ENCODE measurements at places on chromosomes 13 and 19. TPM values are rescaled to one million over a fixed set of nuclear protein-coding genes. Genes with fewer than 3 reads are reported as not detected.

- DNase-seq = no peak
These were observed 402.4 kb downstream of the DLEU7 start for GRCh38 chr13:50441130-50441529.

DNA sequence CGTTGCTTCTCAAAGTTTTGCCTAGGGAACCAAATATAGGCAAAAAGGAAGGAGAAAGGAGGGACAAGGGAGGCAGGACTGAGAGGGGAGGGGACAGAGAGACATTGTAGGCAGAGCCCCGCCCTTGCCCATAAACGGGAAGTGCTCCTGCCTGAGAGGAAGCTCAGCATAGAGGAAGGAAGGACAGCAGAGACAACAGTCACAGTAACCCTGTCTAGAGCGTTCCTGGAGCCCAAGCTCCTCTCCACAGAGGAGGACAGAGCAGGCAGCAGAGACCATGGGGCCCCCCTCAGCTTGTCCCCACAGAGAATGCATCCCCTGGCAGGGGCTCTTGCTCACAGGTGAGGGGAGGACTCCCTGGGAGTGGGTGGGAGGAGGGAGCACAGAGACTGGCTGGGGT, at the start of gene CEACAM21:
Gene CEACAM21, plus strand, starts transcription at position 169 of the 400 bp plus-strand sequence. Its CDS starts 109 bp downstream, at position 278.
- no peak for DNase-seq

DNA sequence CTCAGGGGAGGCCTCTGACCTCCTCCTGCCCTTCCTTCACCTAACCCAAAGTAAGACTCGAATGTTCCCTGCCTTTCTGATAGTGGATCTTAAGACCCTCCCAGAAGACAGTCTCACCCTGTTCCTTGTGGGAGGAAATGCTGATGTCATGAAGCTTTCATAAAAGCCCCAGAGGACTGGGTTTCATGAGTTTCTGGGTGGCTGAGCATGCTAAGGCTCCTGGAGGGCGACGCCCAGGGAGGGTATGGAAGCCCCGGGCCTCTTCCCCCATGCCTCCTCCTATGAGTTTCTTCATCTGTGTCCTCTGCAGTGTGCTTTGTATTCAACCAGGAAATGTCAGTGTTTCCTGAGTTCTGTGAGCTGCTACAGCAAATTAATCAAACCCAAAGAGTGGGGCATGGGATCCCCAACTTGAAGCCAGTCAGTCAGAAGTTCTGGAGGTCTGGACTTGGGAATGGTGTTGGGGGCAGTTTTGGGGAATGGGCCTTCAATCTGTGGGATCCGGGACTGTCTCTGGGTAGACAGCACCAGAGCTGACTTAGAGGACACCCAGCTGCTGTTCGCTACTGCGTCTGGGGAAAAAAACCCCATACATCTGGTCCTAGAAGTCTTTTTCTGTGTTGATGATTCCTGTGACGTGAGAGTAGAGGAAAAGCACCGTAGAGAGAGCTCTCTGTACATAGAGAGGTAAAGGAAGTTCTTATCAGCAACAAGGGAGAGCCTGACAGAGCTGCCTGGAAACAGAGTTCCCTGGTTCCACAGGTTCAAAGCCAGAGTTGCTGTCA, 2.0 kb upstream of the LILRB2 start:
- DNase-seq = no peak

GRCh38 chr19:30882411-30883005, 466.7 kb downstream of the TSHZ3 start:
- DNase-seq = no peak

- no peak for DNase-seq
These were observed 20.4 kb downstream of the PROZ start for GRCh38 chr13:113178896-113179167.

- DNase-seq = no peak
These were observed 125.8 kb upstream of the STARD13 start for GRCh38 chr13:33411312-33411711.

DNA sequence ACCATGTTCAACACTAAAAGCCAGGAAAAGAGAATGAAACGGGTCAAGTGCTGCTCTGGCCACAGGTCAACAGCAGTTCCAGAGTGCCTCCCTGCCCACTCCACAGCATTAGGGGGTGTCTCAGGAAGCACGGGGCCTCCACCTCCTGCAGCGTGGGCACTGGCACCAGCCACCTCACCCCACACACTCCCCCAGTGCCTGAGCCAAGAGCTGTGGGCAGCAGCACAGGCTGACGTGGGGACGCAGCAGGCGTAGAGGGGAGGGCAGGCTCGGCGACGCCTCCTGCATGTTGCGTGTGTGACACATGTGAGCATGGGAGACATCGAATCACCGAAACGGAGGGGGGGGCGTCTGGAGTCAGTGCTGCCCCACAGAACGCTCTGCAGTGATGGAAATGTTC, 21.4 kb upstream of the TMEM160 start:
- DNase-seq = no peak

- DNase-seq = no peak
These were observed 28.9 kb downstream of the AP2S1 start for GRCh38 chr19:46821512-46822409.

DNA sequence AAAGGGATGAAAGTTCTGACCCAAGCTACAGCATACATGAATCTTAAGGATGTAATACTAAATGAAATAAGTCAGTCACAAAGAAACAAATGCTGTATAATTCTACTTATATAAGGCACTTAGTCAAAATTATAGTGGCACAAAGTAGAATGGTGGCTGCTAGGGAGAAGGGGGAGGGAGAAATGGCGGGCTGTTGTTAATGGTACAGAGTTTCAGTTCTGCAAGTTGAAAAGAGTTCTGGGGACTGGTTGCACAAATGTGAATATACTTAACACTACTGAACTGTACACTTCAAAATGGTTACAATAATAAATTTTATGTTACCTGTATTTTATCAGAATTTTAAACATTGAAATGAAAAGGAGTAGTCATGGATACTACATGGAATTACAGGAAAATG, 48.9 kb upstream of the CLDN10 start:
- DNase-seq = no peak

DNA sequence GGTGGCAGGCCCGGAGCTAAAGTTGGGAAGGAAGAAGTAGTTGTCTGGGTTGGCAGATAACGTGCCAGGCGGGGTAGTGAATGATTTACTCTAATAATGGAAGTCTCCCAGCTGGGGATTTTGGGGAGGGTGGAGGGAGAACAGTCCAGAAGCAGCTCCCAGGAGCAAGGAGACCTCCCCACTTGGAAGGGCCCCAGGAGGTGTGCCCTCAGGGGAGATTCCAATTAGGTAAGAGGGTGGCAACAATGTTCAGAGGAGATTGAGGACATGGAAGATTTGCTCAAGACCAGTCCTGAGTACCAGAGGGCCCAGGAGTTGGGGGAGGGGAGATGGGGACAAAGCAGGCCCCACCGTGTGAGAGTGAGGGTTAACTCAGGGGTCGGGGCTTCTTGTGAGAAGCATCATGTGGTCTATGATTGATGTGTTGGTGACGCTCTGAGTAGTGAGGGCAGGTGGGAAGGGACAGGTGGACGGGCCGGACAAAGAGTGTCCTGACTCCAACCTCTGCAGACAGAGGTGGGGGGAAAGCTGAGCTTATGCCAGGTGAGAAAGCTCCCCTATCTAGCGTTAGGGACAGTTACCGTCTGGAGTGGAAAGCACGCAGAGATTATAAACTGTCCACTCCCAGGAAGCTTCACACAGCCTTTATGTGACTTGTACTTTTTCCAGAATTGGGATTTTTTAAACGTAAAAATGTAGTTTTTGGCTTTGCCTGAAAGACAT, 3.5 kb downstream of the SPINT2 start:
- peak; percentile 52 for DNase-seq

DNA sequence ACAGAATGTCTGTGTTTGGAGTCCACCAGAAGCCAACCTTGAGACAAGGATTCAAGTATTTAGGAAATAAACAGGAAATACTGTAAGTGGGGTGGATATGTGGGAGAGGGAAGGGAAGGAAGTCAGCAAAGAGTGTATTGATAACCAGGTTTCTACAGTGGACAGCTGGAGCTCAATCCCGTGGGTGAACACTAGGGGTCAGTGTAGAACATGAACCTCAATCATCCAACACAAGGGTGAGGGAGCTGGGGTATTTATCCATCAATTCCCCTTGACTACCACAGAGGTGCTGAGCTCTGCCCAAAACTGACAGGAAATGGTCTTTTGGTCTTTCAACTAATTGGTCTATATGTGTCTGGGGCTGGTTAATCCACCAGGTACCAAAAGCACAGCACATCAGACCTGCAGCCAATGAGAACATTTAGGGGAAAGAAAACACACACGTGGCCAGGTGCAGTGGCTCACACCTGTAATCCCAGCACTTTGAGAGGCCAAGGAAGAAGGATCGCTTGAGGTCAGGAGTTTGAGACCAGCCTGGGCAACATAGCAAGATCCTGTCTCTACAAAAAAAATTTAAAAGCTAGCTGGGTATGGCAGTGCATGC, 5.6 kb upstream of the SYDE1 start:
- DNase-seq = peak; percentile 26

DNA sequence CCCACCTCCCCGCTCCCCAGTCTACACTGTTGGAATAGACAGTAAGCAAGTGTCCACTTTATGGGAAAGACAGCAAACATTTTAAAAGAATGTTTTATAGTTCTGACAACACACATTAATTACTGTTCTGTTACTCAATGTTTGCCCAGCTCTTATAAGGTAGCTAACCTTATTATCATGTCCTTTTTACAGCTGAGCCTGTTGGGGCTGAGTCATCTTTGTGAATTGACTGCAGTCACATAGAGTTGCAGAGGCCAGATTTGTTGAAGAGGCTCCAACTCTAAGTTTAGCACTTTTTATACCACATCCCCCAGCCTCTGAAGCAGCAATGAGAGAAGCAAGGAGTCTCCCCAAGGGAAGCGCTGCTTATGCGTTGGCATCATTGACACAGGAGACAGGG, 76.2 kb downstream of the C13orf42 start:
- no peak for DNase-seq

DNA sequence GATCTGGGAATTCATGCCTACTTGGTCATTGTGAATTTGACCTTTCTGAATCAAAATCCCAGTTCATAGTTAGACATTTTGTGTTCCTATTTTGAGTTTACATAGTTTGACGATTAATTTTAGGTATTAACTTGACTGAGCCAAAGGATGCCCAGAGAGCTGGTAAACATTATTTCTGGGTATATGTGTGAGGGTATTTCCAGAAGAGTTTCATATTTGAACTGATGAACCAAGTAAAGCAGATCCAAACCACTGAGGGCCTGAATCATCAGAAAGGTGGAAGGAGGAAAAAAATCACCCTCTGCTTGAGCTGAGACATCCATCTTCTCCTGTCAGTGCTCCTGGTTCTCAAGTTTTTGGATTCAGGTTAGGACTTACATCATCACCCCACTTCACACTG, 116.6 kb downstream of the CYSLTR2 start:
- no peak for DNase-seq

DNA sequence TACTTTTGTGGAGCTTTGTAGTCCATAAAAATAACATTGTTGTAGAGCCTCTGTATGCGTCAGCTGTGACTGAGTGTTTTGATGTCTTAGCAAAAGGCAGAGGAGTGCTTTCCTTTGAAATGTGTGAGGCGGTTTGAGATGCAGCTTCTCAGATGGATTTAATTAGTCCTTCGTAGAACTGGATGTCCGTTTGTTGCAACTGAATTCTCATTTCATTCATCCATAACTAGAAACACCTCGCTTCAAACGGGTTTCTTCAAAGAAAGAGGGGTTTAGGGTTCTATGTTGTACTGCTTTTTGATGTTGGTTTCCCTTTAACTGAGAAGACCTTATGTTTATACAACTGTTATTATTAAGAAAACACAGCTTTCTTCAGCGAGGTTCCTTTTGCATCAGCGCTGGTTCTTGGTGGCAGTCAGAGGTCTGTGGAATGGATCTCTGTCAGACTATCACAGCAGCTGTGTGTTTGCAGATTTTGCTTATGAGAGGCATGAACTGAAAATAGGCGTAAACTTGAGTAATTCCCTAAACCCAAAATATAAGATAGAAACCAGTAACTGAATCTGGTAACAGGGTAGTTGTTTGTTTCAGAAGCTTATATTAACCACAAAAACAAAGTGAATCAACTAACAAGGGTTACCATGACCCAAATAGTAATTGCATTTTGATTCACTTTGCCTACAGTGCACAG, 194.4 kb downstream of the GGACT start:
- no peak for DNase-seq

The CEACAM3 gene
- not detected for total RNA-seq

The PNMA8B gene
- total RNA-seq = 0.67 TPM

The LILRB2 gene
- not detected for total RNA-seq

The ZNF431 gene
- 14.2 TPM for total RNA-seq

The TNFSF11 gene
- total RNA-seq = not detected

The TINCR gene
- total RNA-seq = 4.5 TPM

Data from mammary epithelial cell (primary cell).